ENCODE measurements at places on chromosomes 16 and 17.

DNA sequence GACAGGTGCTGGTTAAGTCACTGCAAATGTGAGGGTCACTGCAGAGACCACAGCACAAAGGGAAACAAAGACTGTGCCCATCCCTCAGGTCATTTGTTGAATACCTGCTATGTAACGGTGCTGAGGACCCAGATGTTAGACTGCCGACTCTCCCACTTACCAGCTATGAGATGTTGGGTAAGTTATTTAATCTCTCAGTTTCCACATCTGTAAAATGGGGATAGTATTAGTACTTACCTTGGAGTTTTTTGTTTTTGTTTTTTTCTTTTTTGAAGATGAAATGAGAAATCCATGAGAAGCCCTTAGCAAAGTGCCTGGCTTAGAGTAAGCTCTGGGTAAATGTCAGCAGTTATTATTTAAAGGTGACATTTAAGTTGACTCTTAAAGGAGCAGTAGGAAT, 50.5 kb upstream of the PMFBP1 start:
- no peak for DNase-seq

DNA sequence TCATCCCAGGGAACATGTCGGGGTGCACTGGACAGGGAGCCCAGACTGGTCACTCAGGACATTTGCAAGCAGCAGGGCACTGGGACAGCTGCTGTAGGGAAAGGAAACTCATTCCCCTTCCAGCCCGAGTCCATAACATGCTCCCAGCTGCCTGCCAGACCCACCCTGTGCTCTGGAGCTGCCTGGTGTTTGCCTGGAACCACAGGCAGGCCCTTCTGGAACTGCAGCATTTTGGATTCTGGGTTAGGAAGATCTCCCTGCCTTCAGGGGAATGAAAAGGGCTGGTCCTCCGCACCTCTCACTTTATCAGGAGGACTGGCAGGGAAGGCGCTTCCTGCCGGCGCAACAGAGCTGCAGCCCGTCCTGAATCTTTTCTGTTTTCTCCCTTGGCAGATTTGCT, 41.2 kb downstream of the MEAK7 start:
- no peak for DNase-seq

GRCh38 chr16:57427824-57428223, 19.4 kb downstream of the CIAPIN1 start:
- DNase-seq = no peak

DNA sequence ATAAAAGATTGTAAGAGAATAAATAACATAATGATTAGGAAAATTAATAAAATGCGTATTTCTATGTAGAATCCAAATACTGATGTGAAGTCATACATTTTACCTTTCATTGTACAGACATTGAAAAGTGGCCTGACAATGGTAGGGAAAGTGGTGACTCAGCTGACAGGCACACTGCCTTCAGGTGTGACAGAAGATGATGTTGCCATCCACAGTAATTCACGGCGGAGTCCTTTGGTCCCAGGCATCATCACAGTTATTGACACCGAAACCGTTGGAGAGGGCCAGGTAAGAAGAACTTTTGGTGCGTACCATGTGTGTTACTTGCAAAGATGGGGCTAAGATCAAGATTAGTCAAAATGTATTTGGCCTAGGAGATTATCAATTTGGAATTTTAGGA, 232.8 kb downstream of the BCAS3 start:
- no peak for DNase-seq

GRCh38 chr17:33521784-33522183, 228.7 kb upstream of the ASIC2 start:
- no peak for DNase-seq

- DNase-seq = no peak
Observed at GRCh38 chr16:50752471-50753235, 10.8 kb downstream of the CYLD start.

GRCh38 chr16:88468275-88469129, 15.4 kb downstream of the ZFPM1 start:
- no peak for DNase-seq

- no peak for DNase-seq
Observed at GRCh38 chr16:57998486-57998885, 2.0 kb downstream of the ZNF319 start.

- no peak for DNase-seq
Observed at GRCh38 chr16:31267332-31268032, 7.7 kb downstream of the ITGAM start.

DNA sequence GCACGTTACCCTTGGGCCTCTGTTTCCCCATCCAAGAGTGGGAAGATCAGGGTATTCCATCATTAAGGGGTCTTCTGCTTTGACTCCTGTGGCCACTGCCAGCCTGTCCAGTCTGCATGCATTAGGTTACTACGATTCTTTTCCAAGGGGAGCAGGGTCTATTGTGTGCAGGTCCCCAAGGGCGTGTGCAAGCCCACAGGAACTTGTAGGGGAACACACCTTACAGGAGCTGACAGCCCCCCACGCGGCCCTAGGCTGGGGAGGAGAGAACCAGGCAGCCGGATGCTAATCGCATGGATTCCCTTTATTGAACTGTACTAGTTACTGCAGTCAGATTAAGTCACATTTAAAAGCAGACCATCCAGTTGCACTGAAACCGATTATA, 116.7 kb downstream of the C16orf78 start:
- DNase-seq = no peak

GRCh38 chr16:70746708-70747424, 54.1 kb downstream of the VAC14 start:
- no peak for DNase-seq

DNA sequence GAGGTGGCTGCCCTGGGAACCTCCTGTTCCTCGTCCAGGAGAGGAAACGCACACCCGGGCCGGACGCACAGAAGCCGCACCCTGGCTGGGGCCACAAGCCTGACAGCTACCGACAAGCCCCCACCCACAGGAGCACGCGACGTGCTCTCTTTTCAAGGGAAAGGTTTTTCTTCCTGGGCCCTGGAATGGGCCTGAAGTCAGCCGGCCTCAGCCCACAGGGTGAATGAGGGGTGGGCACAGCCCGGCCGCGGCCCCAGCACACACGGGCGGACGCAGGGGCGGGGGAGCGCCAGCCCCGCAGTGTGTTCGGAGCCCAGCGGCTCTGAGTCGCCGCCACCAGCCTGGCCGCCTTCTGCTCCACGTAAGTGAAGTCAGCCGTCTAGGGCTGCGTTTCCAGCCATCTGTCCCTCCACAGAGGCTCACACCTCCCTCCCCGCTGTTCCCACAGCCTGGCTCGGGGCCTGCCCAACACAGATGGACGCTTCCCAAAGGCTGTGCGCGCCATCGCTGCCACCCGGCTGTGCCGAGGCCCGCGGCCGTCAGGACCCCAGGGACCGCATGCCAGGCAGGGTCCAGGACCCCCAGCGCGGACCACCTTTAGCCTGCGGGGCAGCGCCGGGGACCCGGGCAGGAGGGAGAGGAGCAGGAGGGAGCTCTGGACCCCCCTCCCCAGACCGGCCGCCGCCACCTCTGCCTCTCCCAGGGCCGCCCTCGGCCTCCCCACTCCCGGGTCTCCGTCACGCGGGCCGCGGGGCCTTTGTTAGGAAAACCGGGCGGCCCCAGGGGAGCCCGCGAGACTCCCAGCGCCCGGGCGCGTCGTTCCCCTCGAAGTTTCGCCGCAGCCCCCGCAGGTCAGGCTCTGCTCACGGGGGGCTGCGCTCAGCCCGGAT, 36.8 kb downstream of the CBFA2T3 start:
- DNase-seq = peak; percentile 23

GRCh38 chr16:23838485-23839142, 2.8 kb downstream of the PRKCB start:
- DNase-seq = no peak
